ENCODE measurements at places on chromosomes 13 and 19. TPM values are rescaled to one million over a fixed set of nuclear protein-coding genes. Genes with fewer than 3 reads are reported as not detected.

IFNL1 gene
- total RNA-seq, result not detected

MAP2K7 gene
- total RNA-seq, result 18.5 TPM

CCDC159 gene
- 4.3 TPM for total RNA-seq

ZFP36 gene
- 54.4 TPM for total RNA-seq

PSG1 gene
- 0.39 TPM for total RNA-seq

COX7A1 gene
- not detected for total RNA-seq

CLEC11A gene
- 9.1 TPM for total RNA-seq

CCDC9 gene
- 22.9 TPM for total RNA-seq

DIAPH3 gene
- 8.0 TPM for total RNA-seq
